Renal cortical epithelial cell (primary cell): ENCODE measurements at places on chromosomes 4 and X. TPM values are rescaled to one million over a fixed set of nuclear protein-coding genes. Genes with fewer than 3 reads are reported as not detected.

DNA sequence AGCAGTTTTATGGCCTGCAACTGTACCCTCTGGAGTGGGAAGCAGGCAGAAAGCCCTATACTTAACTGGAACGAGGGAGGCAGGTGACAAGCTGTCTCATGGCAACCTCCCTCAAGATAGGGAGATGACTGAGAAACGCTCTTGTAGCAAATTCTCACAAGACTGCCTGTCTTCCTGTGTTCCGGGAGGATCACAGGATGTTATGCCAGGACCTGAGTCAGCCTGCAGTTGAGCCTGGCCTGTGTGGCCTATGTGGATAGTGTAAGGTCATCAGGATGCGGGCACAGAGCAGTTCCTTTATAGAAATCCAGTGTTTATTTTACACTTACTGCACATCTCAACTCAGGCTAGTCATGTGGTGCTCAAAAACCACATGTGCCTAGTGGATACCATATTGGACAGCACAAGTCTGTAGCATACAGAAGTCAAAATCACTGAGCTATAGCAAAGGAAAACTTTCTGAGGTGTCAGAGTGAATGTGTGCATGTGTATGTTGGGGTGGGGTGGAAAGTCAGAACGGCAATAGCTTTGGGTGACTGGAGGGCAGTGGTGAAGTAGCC lies 25.2 kb downstream of the TAF7L start:
- peak; percentile 39 for DNase-seq

DNA sequence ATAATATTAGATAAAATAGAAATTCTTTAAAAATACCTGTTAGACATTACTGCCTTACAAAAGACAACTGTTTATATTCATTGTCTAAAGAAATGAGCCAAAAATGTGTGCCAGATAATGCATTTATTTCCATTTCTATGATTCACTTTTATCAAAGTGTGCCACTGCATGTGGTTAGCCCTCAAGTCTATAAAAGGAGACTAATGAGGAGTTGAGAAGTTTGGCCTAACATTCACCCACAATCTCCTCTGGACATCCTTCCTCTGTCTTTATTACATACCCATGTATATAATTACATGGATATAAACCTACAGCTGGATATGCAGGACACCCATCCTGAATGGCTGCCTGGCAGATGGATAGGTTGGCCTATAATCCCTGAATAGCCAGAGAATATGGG lies 42.6 kb upstream of the PDE5A start:
- no peak for DNase-seq

GRCh38 chr4:32890398-32890797 lies 2170.2 kb downstream of the PCDH7 start:
- no peak for DNase-seq

TRO gene
- total RNA-seq, result 9.4 and 19.5 TPM in 2 replicates
